ENCODE measurements at places on chromosomes 5 and 9.
A peak's percentile ranks its signal among the peaks of the same experiment; 100 is the strongest.

- no peak for DNase-seq
Observed at GRCh38 chr9:79962150-79962549, 390.4 kb downstream of the TLE4 start.

DNA sequence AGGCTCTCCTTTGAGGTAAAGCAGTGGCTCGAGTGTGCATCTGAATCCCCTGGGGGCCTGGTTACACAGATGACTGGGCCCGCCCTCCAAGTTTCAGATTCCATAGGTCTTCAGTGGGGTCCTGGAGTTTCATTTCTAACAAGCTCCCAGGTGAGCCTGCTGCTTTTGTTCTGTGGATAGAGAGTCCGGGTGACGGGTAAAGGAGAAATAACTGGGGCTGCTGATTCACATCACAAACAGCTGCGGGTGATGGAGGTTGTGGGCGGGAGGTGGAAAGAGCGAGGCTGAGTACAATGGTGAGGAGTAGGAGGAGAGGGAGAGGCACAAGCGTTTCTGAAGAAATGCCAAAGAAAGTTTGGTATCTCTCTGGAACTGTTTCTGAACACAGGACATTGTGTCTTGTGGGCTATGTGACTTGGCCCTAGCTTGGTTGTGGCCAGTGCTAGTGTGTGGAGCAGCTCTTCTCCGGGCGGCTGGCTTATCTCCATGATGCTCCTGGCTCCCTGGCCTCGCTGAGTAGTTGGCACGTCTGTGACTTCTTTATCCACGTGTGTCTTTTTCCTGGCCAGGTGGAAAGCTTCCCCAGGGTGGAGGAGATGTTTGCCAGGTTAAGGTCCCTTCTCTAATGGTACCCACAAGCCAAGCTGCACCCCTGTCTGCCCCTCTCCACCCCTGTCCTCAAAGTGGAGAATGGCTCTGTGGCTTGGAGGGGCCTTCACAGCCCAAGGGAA is 61.7 kb downstream of the HSPA4 start:
- no peak for DNase-seq

DNA sequence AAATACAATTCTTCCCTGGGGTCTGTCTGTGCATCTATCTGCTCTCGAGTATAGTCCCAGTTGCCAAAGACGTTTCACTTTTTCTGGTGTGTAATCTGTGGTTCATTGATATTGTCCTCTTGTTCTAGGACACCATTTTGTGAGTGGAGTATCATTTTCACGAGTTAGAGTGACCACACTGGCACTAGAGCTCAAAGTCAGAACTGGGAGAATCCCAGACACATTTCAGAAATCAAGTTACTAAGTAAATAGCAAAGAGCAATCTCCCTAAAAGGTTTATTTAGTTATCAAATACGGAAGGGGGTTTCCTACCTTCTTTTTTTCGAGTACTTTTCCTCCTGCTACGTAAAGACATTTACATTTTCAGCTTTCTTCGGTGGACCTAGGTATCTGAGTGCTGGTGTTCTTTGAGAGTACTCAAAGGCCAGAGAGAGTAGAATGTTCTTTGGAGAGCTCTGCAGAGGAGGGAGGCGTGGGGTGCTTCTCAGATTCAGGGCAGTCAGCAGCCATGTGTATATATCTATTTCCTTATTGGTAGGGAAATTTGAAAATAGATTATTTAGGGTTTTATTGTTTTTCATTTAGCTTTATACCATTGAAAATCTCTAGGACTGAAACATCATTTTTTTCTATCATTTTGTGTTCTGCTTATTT is 8.9 kb upstream of the HSPA9 start:
- no peak for DNase-seq

DNA sequence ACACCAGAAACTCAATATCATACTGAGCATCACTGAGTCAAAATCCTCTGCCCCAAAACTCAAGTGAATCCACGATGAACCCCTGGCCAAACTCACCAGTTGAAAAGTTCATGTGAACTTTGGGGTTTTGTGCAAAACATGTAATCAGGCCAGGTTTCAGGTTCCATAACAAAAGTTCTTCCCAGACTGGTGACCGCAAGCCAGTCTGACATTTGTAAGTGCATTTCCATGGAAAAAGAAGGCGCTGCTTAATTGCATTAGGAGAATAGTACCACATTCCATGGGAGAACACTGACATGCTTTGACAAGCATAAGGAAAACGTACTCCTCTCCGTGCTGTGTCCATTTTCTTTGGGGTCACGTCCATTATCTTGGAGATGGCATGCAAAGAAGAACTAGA is 567.0 kb downstream of the BNC2 start:
- DNase-seq: no peak

DNA sequence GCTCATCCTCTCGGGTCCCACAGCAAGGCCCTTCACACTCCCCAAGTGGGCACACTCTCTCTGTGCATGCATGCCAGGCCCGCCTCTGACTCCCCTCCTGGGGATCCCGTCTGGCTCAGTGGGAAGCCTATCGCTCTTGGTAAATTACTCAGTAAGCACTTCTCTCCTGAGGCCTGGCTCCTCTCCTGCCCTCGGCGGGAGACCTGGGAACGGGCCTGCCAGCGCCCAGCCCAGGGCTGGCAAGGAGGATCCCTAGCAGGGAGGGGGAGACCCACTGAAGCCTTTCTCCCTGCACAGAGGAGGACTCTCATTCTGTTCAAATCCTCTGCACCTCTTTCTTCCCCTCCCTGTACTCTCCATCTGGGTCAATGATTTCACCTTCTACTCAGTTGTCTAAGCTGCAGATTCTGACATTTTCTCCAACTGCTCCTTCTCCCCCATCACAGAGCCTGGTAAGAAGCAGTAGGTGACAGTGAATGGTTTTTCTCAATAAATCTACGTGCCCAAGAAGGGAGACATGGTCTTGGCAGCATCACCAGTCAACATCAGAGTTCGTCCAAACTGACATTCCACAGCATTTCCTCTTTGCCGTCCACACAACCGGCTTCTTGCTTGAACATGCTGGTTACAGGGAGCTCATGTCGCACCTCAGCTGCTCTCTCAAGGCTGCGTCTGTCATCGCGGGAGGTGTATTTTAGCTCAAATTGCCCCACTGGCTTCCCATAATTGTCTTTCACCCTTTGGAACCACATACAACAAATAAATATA is 81.9 kb downstream of the GPR21 start:
- DNase-seq: no peak

GRCh38 chr5:111016801-111017200 is 54.7 kb upstream of the TSLP start:
- no peak for DNase-seq

DNA sequence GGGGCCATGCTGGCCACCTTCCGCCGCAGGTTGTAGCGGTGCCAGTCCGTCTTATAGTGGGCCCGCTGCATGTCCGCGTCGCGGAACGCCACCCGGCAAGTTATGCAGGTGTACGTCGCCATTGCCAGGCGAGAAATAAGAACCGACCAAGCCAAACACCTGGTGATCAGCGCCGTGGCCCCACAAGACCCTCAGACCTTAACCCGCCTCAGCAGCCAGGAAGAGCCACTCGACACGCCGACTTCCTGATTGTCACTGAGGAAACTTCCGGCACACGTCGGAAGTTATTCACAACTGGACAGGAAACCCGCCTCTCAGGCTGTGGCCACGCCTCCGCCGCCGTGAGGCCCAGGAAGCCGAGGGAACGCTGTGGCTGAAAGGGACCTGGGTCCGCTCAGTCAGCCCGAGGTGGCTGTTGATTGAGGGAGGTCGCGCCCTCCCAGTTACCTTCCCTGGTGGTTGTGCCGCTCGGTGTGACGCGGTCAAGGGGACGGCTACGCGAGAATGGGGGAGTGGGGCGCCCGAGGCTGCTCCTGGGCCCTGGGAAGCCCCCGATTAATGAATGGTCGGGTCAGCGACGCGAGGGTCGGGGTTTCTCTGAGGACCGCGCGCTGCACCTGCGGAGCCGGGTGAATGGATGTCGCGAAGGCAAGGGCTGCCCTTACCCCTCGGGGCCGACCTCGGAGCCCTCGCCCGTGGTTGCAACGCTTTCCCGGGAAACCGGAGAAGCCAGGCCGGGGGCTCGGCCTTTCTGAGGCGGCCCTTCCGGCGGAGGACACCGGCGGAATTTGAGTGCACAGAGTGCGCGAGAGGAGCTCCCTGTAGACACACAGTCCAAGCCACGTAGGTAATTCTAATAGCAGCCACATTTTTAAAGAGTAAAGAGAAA is at the start of gene ZNF622:
TSS of gene ZNF622 (minus strand) at position 257 of the 889 bp plus-strand sequence. CDS start at position 122, 135 bp downstream.
- DNase-seq: peak; percentile 33

- DNase-seq: no peak
Observed at GRCh38 chr5:39505363-39505762, 80.6 kb upstream of the DAB2 start.

DNA sequence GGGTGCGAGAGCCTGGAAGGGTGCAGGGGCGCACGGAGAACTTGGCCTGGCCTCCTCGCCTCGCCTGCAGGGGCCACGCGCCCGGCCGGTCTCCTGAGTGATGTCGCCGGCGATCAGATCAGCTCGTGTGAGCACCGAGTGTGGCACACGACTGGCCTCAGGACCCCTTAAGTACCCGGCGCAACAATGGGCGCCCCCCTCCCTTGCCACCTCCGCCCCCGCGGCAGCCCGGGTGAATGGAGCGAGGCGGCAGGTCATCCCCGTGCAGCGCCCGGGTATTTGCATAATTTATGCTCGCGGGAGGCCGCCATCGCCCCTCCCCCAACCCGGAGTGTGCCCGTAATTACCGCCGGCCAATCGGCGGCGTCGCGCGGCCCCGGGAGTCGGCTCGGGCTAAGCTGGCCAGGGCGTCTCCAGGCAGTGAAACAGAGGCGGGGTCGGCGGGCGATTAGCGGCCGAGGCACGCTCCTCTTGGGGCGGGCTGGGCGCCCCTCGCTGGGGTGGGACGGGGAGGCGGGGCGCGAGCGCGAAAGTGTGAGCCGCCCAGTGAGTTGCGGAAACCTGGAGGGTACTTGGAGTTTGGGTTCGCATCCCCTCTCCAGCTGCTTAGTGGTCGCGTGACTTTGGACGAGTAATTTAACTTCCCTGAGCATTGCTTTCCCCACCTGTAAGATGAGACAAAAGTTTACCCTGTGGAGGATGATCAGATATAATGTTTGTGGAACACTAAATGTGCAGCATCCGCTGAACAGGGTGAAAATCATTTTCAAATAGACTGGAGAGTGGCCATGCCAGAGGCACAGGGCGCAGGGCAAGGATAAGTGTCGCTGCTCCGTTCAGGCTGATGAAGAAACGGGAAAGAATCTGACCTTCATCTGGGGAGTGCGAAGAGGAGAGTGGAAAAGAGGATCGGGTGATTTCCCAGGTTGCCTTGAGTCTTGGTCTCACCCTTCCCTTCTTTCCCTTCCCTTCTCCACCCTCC is at the start of gene NEUROG1:
TSS of gene NEUROG1 (minus strand) at position 145 of the 982 bp plus-strand sequence. CDS start 274 bp downstream, outside the sequence.
- DNase-seq: no peak

GRCh38 chr5:13708432-13708831 is 236.1 kb downstream of the DNAH5 start:
- DNase-seq: no peak

- DNase-seq: no peak
Observed at GRCh38 chr5:150256410-150257064, 33.0 kb downstream of the CAMK2A start.

DNA sequence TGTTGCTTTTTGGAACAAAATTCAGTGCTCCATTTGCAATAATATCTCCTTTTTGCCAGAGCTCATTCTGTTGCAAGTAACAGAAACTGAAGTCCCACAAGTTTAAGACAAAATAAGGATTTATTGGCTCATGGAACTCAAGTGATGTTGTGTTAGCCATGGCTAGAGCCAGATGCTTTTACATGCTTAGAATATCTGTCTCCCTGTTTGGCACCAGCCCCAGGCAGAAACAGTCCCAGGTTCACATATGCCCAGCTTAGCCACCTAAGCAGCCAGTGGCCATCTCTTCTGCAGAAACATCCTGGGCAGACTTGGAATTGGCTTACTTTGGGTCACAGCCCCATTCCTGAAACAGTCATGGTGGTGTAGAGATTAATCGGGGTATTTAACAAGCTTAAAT is 540.9 kb upstream of the SGCD start:
- no peak for DNase-seq

- no peak for DNase-seq
Observed at GRCh38 chr9:1100945-1101344, 50.8 kb downstream of the DMRT2 start.

- no peak for DNase-seq
Observed at GRCh38 chr9:113612828-113613227, 149.3 kb downstream of the RGS3 start.

DNA sequence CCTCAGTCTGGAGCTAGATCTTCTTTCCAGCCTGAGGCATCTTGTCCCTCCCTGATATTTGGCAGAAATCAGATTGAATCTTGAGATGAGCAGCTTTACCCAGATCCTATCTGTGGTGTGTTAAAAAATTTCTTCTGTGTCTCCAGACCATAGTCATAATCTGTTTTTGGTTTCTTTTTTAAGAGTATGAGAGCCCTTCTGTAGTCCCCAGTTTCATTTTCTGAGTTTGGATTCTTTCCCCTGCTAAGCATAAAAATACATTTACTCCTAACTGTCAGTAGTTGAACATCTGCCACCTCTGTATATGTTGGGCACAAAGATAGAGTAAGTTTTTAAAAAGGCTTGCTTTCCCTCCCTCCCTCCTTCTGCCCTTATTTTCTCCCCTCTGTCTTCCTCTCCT is 137.7 kb downstream of the CNTLN start:
- DNase-seq: no peak

DNA sequence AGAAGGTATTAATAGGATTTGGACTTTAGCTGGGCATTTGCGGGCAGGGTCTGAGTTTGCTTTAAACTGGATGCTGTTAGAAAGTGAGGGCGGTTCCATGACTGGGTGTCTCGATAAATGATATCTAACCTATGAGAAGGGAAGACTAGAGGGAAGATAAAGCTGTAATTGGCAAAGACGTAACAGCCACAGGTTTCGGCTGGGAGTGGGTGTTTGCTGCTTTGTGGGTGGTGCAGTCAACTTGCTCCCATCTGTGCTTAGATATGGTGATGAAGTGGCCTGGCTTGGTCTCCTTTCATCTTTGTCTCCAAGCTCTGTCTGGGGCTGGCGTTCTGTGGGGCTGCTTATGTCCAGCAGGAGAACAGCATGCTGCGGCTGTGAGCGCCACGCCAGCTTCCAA is 23.3 kb downstream of the OR2V1 start:
- no peak for DNase-seq

- no peak for DNase-seq
Observed at GRCh38 chr9:6672118-6672517, 26.6 kb upstream of the GLDC start.

DNA sequence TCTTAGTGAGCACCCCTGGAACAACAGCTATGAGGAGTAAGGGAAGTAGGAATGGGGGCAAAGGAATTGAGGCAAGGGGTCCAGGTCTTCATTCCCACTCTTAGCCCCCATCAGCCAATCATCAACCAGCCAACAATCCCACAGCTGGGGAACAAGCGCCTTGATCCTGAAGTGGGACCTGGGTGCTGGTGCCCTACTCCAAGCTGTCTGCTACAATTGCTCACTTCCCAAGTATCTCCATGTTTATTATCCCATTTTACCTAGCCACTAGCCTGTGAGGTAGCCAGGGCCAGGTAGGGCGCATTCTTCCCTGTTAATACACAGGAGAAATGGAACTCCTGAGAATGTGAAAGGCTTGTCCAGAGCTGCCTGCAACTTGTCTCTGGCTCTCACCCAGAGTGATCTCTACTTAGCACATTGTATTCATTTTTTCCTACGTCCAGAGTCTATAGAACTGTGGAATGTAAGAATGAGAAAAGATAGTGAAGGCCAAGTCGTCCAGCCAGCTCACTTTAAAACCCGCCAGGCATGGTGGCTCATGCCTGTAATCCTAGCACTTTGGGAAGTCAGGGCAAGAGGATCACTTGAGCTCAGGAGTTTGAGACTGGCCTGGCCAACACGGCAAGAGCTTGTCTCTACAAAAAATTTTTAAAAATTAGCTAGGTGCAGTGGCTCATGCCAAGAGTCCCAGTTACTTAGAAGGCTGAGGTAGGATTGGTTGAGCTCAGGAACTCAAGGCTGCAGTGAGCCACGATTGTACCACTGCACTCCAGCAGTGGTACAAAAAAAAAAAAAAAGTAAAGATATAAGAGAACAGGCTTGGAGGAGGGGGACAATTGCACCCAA is 6.2 kb upstream of the DNAJC18 start:
- DNase-seq: no peak

All from cortex of kidney (tissue), 1 donor.